ENCODE measurements at places on chromosomes 2 and 18.

DNA sequence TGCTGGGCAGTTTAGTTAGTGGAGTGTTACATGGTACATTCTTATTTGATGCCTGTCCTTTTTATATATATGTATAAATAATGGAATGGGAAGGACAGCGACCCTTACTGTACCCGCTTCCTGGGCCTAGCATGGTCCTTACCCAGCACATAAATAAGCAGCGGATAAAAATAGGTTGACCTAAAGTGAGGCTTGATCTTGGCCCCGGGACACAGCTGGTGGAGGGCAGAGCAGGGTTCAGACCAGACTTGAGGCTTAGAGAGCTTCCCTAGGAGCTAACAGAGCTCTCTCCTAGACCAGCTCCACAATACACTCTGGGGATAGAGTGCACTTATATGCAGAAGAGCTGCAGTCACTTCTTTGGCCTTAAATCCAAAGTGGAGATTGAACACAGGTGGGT lies 46.9 kb upstream of the RPL31 start:
- no peak for DNase-seq

DNA sequence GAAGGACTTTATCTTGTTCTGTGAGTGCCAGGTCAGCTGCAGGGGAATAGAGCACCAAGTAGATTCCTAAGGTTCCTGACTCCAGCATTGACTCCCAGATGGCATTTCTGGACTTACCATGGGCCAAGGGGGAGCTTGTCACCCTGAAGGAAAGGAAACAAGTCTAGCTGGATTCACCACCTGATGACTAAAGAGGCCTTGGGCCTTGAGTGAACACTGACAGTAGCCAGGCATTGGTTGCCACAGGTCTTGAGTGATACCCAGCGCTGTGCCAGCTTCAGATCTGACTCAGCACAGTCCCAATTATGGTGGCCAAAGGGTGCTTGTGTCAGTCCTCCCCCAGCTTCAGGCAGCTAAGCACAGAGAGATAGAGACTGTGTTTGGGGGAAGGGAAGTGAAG lies 40.1 kb upstream of the CAPN13 start:
- DNase-seq = no peak

DNA sequence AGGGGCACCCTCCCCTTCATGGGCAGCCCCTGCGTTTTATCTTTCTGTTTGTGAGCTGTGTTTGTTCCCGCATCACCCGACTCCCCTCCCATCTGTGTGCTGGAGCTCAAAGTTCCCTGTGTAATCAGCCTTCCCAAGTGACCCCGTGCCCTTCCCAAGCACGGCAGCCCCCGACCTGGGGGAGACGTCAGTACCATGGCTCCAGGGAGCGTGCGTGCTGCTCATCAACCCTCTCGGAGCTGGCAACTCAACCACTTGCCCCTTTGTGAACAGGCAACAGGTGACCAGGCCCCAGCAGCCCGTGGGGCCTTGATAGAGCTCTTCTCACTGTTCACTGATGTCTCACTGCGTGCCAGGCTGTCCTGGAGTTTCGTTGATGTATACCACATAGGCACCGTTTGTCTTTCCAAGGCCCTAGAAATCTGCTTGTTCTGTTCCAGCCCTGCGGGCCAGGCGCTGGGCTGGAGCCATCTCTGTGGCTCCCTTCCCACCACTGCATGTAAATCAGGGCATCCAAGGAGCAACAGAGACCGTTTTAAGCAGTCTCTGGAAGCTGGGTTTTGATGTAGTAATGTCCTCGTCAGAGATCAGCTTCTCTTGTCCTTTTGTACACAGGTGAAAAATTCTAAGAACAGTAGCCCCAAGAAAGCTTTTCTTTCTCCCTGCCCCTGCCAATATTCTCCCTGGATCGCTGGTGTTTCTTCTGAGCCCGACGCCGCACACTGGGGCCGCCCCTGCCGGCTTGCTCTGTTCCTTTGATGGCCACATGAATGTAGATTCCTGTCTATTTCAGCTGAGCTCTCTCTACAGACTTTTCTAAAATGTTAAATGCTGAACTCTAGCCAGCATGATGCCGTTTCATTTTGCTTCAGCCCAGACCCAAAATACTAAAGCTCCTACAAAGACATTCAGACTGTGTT lies 107.0 kb upstream of the PTPRM start:
- no peak for DNase-seq

DNA sequence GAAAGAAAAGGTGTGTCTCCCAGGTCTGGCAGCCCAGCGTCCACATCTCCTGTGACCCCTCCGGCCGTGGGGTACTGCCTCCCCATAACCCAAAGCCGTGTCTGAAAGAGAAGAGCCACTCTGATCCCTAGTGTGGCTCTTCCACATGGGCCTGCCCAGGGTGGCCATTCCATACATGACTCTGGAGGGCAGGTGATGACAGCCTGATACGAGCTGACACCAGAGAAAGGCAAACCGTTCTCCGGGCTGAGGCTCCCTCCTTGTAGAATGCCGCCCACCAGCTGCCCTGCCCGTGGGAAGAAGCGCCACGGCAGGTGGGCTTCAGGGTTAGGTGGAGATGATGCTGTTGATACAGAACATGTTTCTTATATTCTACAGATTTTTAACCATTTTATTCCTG lies 451.6 kb upstream of the SALL3 start:
- no peak for DNase-seq

DNA sequence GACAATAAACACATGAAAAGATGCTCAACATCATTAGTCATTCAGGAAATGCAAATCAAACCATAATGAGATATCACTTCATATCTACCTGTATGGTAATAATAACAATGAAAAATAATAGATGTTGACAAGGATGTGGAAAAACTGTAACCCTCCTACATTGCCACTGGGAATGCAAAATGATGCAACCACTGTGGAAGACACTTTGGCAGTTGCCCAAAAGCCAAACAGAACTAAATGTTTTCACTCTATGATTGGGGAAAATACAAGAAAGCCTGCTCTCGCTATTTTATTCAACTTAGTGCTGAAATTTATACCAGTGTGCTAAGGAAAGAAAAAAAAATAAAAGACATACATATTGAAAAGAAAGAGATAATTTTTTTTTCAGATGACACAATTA lies 934.5 kb downstream of the CNTNAP5 start:
- DNase-seq = no peak

- no peak for DNase-seq
Observed at GRCh38 chr2:150125708-150126107, 361.8 kb downstream of the RND3 start.

- no peak for DNase-seq
Observed at GRCh38 chr2:63983986-63984605, 35.1 kb downstream of the VPS54 start.

GRCh38 chr2:1856922-1857321 lies 112.6 kb upstream of the PXDN start:
- DNase-seq = no peak

DNA sequence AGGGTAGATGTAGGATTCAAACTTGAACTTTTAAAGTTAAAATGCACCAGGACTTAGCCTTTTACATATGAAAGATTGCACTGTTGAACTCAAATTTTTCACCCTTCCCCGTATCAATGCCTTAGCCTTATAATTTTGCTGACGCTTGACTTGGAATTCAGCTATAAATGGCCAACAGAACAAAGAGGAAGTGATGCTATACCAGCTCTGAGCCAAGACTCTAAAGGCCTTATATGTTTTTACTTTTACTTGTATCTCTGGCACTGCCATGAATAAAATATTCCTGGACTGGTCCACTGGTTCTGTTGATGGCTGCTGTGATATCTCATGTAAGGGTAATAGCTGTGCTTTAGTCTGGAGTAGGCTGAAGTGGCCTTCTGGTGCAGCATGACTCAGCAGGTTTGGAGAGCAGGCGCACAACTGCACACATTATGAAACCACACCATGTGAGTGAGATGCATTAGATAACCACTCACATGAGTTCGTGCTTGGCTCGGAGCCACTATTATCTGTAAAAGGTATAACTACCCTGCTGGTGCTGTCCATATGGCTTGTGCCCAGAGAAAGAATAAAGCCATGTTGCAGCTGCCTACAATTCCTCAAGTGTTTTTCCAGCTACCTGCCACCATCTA lies 8.4 kb upstream of the IER3IP1 start:
- no peak for DNase-seq

DNA sequence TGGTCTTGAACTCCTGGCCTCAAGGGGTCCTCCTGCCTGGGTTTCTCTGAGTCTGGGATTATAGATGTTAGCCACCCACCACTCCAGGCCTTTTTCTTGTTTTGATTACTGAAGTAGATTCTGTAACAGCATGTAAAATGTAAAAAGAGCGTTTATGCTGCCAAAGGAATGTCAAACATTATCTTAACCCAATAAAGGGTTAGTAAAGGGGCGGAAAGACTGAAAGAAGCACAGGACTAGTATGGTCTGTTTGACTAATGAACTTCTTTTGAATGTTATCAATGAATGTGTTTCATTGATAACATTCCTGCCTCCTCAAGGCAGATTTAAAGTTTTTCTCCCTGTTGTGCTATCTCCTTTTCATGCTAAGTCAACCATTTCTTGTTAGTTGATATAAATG lies 29.4 kb downstream of the GPD2 start:
- DNase-seq = no peak

DNA sequence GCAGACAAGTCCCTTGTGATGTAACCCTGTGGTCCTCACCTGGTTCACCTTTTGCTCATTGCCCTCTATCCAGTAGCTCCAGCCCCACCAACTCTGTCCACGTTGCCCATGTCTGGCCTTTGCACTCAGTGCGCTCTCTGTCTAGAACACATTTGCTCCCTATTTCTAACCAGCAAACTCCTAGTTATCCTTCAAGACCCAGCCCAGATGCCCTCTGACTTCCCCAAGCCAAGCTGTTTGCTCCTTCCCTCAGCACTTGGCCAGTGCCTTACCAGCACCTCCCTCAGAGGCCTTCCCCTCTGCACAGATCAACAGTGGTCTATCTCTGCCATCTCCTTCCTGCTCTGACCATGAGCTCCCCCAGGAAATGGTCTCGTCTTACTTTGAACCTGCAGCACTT lies 137.7 kb downstream of the DYSF start:
- DNase-seq = no peak

GRCh38 chr18:379681-380330 lies 112.0 kb upstream of the THOC1 start:
- no peak for DNase-seq

DNA sequence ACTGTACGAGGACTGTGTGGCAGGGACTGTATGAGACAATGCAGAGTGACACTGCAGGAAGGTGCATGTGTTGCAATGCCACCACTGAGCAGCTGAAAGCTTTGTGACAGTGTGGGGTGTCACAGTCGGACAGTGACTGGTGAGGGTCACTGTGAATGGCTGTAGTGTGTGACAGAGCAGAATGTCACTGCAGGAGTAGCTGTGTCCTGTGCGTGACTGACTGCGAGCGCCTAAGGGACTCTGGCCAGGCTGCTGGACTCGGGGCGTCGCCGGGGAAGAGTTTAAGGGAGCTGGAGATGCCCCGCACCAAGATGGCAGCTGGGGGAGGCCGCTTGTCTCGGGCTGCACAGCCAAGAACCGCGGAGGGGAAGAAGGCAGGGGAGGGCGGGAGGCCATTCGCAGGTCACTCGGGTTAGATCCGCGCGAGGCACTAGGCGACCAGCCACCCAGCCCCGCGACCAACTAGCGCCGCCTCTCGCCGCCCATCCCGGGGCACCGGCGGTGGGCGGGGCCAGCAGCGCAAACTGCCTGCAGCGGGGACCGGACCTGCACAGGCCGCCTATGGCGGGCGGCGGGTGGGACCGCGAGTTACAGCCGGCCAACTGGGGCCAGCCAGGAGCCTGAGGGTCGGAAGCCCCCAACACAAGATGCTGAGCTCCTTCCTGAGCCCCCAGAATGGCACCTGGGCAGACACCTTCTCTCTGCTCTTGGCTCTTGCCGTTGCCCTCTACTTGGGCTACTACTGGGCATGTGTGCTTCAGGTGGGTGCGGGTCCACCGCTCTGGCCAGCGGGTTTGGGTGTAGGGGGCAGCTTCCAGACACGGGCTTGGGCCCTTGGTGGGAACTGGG lies at the start of gene ABHD1:
ABHD1 (plus strand) TSS at position 514 of the 849 bp plus-strand sequence; CDS start at position 648, 134 bp downstream.
- peak; percentile 61 for DNase-seq

DNA sequence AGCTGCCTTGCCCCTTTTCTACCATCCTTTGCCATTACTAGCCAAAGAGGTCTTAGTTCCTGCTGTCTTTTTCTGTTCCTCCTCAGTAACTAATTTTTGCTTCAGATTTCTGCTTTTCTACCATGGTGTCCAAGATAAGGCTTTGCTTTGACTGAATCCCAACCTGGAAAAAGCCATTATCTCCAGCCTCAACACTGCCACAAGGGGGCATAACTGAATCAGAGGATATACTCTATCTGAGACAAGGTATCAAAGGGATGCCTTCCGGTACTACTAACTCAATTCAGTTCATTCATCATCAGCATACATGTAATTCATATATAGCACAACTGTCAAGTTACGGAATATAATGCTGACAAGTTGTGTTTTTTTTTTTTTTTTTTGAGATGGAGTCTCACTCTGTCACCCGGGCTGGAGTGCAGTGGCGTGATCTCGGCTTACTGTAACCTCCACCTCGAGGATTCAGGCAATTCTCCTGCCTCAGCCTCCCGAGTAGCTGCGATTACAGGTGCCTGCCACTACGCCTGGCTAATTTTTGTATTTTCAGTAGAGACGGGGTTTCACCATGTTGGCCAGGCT lies 11.4 kb downstream of the OSGEPL1 start:
- DNase-seq = peak; percentile 44

DNA sequence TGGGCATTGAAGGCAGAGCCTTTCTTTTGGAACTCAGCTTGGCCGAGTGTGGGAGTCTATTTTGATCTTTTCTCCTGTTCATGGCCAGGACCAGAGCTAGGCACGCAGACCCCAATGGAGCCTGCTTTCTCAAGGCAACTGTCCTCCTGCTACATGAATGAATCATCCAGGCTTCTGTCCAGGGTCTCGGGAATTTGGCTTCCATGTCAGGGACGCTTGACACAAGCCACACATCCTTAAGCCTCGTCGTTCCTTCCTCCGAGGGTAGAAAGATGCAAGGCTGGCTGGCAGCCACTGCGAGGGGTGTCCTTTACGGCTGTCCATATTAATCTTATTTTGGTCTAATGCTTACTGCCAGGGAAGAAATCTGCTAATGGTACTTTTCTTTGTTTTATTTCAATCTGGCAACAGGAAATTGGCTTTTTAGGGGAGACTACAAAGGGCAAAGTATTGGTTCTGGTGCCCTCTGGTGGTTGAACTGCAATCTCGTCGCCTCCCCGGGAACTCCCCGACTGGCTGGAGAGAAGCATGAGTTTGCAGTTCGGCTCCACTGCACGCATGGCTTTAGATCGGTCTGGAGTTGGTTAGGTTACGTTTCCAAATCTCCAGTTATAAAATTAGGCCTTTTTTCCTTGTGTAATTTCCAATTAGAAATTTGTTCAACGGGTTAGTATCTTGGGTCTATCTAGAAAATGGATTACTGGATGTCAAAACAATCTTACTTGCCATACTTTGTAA lies 135.2 kb downstream of the ALPK2 start:
- peak; percentile 78 for DNase-seq

DNA sequence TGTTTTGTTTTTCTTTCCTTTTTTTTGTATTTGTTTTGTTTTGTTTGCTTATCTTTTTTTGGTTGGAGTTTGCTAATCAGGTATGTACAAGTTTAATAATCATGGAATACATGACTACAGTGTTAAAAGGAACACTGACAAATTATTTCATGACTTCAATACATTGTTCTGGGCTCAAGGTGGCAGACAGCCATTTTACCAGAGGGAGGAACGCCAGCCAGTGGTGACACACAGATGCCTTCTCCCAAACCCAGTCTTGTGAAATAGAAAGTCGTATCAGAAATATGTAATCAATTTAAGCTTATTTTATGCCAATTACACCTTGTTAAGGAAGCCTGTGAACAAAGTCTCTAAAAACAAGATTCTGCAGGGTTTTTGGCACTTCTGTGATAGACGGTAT lies 264.0 kb upstream of the EPHA4 start:
- DNase-seq = no peak

All from stimulated activated CD4-positive, alpha-beta T cell treated with anti-CD3 and anti-CD28 coated beads, Interleukin-4, amount 100 ng/mL, for 24 hours (primary cell).